ENCODE measurements at places on chromosomes 11 and 22.
A peak's percentile ranks its signal among the peaks of the same experiment; 100 is the strongest.

DNA sequence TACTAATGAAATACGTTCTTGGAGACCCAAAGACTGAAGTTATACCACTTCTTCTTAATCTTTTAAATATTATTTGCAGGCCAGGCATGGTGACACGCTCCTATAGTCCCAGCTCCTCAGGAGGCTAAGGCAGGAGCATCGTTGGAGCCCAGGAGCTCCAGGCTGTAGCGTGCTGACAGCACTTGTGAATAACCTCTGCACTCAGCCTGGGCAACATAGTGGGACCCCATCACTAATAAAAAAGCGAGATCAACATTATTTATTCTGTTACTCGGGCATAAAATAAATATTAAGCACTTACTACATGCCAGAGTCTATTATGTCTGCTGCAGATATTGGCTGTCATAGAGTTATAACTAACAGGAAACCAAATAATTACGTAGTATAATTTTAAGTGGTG lies 720 bp upstream of the MED17 start:
- DNase-seq, result no peak

DNA sequence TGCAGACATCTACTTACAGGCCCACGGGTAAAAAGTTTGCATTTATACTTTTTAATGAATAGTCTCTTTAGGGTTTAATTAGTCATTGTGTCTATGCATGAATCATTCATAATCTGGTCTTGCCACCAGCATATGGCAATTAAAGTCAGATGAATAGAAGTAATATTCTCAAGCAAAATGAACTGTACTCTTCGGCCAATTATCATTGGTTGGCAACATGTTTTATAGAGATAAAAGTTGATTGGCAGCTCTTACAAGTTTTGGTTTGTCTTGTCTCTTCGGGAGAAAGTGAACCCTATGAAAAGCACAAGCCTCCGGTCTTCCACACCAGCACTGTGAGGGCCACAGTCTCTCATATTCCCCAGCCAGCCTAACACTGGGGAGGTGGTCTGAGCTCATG lies 97.8 kb downstream of the OSBP2 start:
- no peak for DNase-seq

- no peak for DNase-seq
These were observed at the start of gene CRYAB for GRCh38 chr11:111911563-111912401. CRYAB (minus strand) TSS chr11:111911770; CDS start chr11:111911724, 46 bp downstream.

DNA sequence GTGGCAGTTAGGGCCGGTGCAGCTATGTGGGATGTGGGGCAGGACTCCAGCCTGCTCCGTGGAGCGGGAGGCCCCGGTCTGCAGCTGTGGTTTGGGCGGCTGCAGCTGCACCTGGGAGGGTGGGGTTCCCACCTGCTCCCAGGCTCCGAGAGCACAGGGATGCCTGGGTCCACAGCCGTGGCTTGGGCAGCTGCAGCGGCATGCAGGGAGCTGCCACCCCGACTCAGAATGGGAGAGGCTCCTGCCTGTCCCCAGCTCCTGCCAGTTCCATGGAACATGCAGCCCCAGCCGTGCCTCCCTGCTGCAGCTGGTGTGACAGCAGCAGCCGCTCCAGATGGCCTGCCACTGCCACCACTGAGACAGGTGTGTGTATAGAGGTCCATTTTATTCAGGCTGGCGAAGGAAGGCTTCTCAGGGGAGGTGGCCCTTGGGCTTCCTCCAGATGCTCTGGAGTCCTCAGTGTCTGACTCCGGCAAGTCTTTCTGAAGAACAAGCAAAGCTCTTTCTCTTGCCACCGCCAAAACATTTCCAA lies 21.8 kb upstream of the UPK3A start:
- no peak for DNase-seq

GRCh38 chr11:65782816-65783228 lies 2.0 kb upstream of the AP5B1 start:
- no peak for DNase-seq

- DNase-seq, result no peak
These were observed 17.5 kb downstream of the UQCR10 start for GRCh38 chr22:29784451-29785361.

GRCh38 chr11:3684129-3684818 lies 13.1 kb upstream of the CHRNA10 start:
- no peak for DNase-seq

- no peak for DNase-seq
These were observed 734 bp downstream of the C11orf58 start for GRCh38 chr11:16738947-16739815.

DNA sequence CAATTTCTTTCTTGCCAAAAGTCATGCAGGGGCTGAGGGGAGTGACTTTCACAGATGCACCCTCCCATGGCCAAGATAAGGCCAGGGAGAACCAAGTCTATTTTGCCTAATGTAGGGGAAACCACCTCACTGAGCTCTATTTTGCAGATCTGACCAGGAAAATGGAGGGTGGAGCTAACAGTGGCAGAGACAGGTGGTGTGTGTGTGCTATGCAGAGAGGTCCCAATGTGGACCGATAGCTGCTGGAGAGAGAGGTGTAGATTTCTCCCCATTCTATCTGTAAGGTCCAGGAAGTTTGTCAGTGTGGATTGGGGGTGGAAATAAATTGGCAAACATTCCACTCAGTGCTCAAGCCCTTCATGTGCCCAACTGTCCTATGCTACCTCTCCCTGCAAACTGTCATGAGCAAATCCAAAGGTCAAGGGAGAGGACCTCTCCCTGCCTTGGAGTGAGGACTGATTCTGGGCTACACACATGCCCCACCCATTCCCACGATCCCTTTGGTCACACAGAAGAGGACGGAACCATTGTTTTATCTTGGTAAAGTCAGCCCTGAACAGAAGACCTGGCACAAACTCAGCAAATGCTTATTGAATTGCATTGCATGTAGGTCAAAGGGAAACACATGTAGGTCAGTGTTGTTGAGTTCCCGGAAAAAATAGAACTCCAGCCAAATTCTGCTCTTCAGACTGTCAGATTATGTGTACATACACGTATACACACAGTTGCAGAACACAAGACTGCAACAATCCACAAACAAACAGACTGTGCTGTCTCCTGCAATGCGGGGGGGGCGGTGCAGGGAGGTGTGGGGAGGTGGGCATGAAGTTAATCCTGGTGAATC lies 65.9 kb downstream of the C11orf58 start:
- no peak for DNase-seq

DNA sequence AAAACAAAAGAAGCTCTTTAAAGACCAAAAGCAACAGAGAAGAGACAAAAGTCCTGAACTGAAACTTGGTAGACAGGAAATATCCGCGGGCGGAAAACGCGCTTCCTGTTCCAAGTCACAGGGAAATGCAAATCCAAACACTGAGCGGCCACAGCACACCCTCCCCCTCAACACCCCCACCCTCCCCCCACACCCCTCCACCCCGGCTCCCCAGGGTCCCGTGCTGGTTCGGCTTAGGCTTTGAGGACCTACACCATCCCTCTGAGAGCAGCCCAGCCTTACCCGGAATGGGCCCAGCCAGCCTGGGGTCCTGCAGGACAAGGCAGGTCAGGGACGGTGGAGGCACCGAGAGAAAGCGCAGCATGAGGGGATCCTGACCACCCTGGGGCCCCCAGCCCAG lies 160.4 kb downstream of the BRD1 start:
- DNase-seq, result no peak

- no peak for DNase-seq
These were observed 264 bp downstream of the CHEK1 start for GRCh38 chr11:125625225-125625629.

DNA sequence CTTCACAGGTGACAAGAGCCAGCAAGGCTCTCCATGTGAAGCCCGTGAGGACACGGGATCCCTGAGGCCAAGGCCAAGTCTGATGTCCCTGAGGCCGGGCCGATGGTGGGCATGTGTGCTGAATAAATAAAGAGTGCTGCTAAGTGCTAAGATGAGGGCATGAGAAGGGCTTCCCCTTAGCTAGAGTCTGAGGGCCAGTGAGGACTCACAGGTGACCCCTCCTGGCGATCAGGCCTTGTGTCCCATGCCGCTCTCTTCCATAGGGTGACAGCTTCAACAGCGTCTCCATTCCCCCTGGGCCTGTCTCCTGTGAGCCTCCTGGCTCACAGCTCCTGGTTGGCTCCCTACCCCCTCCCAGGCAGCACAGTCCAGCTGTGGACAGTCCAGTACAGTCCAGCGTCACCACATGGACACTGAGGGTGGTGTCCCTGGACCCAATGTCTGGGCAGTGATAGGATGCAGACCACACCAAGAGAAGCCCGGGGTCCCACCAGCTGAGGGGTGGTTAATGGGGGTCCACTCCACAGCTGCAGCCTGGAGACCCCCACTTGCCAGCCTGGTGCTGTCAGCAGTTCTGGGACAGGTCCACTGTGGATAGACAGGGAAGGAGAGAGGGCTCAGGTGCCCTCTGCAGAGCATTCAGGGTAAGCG lies 1033.2 kb downstream of the TBC1D22A start:
- DNase-seq, result no peak

- DNase-seq, result no peak
These were observed 315.2 kb downstream of the BLID start for GRCh38 chr11:121800731-121801393.

- no peak for DNase-seq
These were observed 17.2 kb downstream of the CREB3L1 start for GRCh38 chr11:46294365-46295309.

- DNase-seq, result no peak
These were observed at the start of gene CALCA for GRCh38 chr11:14971865-14972580. CALCA (minus strand) TSS chr11:14972351; CDS start chr11:14971192, 1,159 bp downstream.

DNA sequence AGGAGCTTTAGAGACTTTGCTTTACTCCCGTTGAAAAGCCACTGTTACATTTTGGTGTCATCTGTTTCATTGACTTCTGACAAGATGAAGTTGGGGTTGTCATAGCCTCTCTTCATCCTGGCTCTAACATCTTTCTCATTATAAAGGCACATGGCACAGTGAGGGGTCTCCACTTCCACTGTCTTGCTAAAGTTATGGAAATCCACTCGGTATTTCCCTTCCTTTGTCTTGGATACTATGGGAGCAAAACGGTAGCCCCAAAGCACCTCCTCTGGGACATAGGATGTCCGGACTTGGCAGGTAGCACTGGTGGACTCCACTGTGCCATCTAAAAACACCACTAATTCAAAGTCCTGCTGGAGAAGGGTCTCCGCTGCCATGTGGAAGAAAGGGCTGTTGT lies 28.0 kb downstream of the KCNJ1 start:
- no peak for DNase-seq

DNA sequence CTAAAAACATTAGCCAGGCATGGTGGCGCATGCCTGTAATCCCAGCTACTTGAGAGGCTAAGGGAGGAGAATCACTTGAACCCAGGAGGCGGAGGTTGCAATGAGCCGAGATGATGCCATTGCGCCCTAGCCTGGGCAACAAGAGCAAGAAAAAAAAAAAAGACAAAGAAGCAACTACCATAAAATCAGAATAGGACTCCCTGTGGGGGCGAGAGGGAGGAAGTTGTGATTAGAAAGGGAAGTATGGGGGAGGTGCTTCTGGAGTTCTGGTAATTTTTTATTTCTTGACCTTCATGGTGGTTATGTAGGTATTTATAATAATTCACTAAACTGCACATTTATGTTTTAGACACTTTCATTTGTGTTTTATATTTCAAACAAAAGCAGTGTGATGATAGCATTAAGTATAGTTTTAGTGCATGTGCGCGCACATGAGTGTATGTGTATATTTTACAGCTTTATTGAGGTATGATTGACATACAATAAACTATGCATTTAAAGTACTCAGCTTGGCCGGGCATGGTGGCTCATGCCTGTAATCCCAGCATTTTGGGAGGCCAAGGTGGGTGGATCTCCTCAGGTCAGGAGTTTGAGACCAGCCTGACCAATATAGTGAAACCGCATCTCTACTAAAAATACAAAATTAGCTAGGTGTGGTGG lies 43.5 kb downstream of the SIK2 start:
- DNase-seq, result no peak

DNA sequence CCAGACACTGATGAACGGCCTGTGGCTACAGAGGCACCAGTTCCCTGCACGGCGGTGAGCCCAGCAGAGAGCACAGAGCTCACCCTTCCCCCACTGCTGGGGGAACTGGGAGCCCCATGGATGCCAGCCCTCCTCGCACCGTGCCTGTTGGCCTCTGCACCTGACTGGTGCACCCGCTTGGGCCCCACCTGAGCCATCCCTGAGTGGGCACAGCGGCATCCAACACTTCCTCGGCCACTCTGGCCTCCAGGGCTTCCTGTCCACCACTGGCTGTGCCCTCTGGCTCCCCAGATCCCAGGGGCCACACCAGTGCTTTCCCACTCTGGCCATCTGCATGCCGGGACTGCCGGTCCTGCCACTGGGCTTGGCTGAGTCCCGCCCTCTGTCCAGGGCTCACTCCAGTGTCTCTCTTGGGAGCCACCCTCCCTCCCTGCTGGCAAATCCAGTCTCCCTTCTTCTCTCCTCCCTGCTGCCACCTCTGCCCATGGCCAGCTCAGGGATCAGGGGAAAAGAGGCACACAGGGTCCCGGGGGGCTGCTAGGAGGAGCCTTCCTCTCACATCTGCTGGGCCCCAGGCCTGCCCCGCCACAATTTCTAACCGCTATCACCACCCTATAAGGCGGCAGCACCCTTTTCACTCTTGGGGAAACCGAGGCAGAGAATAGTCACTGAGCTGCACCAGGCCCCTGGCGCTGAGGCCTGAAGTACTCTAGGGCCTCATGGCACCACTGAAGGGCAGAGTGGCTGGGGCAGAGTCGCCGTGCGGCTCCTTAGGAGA lies 33.0 kb downstream of the GNB1L start:
- DNase-seq, result peak; percentile 19

GRCh38 chr22:36104435-36104834 lies 56.1 kb downstream of the APOL3 start:
- no peak for DNase-seq

- no peak for DNase-seq
These were observed 229.3 kb downstream of the CASP12 start for GRCh38 chr11:104668797-104669463.

DNA sequence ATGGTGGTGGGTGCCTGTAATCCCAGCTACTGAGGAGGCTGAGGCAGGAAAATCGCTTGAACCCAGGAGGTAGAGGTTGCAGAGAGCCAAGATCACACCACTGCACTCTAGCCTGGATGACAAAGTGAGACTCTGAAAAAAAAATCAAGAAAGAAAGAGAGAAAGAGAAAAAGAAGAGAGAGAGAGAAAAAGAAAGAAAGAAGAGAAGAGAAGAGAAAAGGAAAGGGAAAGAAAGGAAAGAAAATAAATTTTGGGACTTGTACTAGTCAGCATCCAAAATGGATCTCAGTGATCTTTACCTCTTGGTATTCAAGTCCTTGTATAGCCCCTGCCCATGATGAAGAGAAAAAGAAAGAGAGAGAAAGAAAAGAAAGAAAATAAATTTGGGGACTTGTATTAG lies 22.2 kb upstream of the PICALM start:
- no peak for DNase-seq

- no peak for DNase-seq
These were observed 231.2 kb downstream of the NTM start for GRCh38 chr11:131601586-131601985.

DNA sequence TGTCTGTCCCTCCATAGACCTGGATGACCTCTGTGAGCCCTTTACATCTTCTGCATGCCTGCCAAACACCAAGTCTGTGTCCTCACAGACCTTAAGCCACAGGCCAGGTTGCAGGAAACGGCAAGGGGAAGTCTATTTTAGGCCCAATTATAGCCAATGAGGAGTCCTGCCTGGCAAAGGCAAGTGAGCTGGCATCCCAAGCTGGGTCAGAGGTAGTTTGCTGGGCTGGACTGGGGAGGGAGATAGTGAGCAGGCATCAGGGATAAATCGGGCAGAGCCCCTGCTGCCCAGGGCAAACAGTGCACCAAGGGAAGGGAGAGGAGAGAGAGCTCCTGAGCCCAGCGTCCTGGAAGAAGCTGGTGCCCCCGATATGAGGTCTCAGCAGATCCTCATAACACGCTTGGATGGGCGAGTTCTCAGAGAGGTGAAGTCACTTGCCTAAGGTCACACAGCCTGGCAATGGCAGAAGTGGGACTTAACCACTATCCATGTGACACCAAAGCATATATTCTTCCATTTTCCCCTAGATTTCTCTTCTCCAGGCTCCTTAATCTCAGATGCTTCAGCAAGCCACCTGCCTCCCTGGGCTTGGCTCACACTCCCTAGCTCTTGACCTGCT lies 3.7 kb upstream of the RELT start:
- no peak for DNase-seq
